ENCODE measurements at places on chromosomes 5 and 9. TPM values are rescaled to one million over a fixed set of nuclear protein-coding genes. Genes with fewer than 3 reads are reported as not detected.

Gene CTXN3
- polyA plus RNA-seq: not detected

DNA sequence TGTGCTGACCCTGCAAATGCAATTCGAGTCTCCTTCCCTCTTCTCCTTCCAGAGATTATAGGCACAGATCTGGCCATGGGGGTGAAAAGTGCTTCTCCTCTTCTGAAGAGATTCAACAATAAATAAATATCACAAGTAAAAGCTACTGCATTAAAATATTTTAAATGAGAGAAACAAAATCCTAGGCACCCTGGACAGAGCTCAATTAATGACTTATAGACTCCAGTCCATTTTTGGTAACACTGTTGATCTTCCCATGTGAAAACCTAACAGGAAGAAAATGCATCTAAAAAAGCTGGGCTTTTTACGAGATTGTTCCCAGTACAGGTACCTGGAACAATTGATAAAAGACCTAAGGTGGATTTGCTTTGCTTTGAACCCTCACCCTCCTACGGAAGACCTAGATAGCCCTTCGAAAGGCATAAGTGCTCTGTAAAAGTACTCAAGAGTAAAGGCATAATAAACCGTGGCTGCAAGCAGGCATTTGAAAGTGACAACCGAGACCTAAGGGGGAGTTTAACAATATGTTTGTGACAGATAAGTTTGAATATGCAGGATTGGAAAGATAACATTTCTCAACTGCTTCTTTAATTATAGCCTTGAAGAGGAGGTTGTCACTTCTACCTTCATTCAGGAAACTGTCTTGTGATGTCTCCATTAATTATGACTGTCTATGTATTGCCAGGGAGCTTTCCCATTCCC, 29.4 kb upstream of the MED10 start:
- DNase-seq: no peak

Gene LNPEP
- 3.2 TPM for polyA plus RNA-seq

DNA sequence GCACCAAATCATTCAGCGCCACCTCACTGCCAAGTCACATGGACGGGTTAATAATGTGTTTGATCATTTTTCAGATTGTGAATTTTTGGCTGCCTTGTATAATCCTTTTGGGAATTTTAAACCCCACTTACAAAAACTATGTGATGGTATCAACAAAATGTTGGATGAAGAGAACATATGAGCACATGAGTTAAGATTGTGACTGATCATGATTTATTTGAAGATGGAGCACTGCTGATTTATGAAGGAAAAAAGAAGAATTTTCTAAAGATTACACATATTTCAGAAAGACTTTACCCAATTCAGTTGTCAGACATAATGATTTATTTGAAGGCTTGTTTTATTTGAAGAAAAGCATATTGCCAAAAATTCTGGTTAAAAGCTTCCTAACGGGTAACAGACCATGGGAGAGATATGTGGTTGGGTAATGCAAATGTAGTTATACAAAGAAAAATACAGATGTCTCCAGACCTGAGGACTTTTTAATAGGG, 37.4 kb downstream of the TNFAIP8 start:
- DNase-seq: no peak

- no peak for DNase-seq
Measured at GRCh38 chr5:102324714-102325113, 28.6 kb upstream of the SLCO4C1 start.

DNA sequence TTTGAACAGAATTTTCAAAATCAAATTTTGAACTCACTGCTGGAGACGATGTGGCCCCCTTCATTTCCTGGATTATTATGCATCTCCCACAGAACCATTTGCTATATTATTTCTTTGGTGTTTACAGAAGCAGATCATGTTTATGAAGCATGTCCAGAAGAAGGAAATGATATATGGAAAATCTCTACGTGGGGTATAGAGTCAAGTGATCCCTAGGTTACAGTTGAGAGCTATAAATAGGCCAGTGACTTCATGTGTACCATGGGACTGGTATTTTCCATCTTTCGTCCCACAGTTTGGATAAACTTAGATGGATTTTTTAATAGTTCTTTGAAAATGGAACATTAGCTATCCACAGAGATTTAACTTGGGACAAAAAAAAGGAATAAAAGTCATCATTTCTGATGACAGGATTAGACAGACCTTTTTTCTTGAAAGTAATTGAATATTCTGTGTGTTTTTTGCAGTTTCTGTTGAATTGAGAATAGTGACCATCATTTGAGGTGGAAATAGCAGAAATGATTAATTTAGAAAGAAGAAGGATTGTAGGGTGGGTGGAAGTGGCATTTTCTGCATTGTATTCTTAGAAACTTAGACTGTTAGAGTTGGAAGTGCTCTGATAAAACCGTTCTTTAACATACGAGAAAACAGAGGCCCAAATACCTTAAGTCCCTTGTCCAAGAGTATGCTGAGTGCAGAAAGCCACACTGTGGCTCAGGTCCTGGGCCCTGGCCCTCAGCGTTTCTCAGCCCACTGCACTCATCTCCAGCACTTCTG, 136.4 kb downstream of the PIP5K1B start:
- DNase-seq: no peak

Gene IL33
- polyA plus RNA-seq: 32.2 TPM

DNA sequence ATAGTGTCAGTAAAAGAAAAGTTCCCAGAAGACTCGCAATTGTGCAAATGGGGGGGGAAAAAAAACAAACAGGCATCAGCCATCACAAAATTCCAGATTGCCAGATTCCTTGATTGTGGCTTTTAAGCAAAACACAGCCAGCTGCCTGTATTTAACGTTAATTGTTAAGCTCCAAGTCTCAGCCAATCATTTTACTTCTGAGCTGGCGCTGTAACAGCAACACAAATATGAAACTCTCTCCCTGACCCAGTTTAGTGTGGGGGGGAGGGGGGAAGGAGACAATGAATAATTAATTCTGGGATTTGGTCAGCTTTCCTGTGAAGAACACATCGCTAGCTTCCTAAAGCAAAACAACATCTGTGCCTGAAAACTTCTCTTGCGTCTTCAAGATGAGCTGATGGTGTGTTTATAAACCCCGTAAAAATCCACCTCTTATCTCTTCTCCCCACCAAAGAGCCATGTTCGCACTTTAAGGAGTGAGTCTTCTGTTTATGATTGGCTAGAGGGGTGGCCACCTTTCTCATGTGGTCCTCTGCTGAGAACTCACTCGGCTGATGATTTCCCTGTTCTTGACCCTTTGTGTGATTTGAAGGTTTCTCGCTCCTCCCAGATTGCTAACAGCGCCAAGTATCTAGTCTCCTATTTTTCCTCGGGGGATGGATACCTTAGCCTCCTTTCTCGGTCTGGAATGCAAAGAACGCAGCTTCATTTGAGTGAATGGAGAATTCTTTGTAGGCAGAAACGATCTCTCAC, 160.2 kb upstream of the DAPK1 start:
- DNase-seq: no peak

GRCh38 chr5:159645179-159645846, 271.0 kb upstream of the ADRA1B start:
- no peak for DNase-seq

Gene MYOT
- polyA plus RNA-seq: 2.9 TPM

Gene NMUR2
- polyA plus RNA-seq: 0.03 TPM

DNA sequence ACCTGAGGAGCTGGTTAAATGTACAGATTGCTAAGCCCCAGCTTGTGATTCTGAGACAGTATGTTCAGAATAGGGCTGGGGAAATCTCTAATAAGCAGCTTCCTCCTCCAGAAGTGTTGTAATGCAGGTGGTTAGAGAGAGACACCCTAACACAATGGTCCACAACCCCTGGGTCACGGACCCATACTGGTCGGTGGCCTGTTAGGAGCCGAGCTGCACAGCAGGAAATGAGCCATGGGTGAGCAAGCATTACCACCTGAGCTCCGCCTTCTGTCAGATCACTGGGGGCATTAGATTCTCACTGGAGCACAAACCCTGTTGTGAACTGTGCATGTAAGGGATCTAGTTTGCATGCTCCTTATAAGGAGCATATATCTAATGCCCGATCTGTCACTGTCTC, 61.8 kb downstream of the SLC36A1 start:
- no peak for DNase-seq

GRCh38 chr9:71897577-71897976, 13.4 kb downstream of the ABHD17B start:
- no peak for DNase-seq

GRCh38 chr9:137972355-137972987, 94.9 kb downstream of the CACNA1B start:
- DNase-seq: peak; percentile 4

- no peak for DNase-seq
Measured at GRCh38 chr5:133924221-133924920, 44.1 kb downstream of the C5orf15 start.

DNA sequence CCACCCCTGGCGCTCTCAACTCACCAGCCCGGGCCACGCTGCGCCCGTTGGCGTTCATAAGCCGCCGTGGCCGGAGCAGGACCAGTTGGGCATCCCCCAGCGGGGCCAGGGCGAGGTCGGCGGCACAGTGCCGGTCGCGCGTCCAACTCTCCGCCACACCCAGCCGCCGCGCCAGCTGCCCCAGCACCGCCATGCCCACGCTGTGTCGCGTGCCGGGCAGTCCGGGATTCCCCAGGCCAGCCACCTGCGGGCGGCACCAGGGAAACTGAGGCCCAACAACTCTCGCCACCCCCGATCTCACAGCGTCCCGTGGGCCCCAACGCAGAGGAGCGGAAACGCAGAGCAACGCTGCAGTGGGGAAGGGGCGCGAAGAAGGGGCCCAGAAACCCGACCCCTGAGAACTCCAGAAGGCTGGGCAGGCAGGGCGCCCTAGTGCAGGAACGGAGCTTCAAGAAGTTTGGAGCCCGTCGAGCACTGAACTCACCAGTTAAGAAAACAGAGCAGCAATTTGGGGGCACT, 453 bp downstream of the PTRH1 start:
- DNase-seq: no peak

GRCh38 chr5:113474100-113474728, 14.0 kb downstream of the MCC start:
- no peak for DNase-seq

Gene PRUNE2
- 63.2 TPM for polyA plus RNA-seq

GRCh38 chr5:74471875-74472274, 168.7 kb downstream of the ENC1 start:
- no peak for DNase-seq

Gene AK3
- 132 TPM for polyA plus RNA-seq

- peak; percentile 47 for DNase-seq
Measured at GRCh38 chr9:78601957-78602565, 305.1 kb downstream of the PSAT1 start.

GRCh38 chr5:18091142-18091541, 456.9 kb downstream of the TAF11L14 start:
- DNase-seq: no peak

- DNase-seq: no peak
Measured at GRCh38 chr5:156963125-156963524, at the start of gene TIMD4. Gene TIMD4 (minus strand): TSS chr5:156963226. CDS start chr5:156963198, 28 bp downstream.

DNA sequence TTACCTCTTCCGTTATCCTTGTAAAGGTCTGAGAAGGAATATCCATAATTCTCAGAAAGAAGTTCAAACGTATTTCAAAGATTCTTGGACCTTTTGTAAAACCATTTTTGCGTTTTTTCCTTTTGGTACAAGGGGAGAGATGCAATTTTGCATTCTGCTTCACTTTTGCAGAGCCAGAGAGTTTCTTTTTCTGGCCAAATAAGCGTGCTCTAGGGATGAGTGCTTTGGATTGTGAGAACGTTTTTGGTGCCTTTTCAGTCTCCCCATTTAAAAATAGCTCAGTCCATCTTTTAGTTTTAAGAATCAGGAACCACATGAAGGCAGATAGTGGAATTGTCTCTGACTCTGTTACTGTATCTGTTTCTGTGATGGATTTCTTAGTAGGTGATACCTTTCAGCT, 1.5 kb downstream of the ARHGAP26 start:
- no peak for DNase-seq

DNA sequence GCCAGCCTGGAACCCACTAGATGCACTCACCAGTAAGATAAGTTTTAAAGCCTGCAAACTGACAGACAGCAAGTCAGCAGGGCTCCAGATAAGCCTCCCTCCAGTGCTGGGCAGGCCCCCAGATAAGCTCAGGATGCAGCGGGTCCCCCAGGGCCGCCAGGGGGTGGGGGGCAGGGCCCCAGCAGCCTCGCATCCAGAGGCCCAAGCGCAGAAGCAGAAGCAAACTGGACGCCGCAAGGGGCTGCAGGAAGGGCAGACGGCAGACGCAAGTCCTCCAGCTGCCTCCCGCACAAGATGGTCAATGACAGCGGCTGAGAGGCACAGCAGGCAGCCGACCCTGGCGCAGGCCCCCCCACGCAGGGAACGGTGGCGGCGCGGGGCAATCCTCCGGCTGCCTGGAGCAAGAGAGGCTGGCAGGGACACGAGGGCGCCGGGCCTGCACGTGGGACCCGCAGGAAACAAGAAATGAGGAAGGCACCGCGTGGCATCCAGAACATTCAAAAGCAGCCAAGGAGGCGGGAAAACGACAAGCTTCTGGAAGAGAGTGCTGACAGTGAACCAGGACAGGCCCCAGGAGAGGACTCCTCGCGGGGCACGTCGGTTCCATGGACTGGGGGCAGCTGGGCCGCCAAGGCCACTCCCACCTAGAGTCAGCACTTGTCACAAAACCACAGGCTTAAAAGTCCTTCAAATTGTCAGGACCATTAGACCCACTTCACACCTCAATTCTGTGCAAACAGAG, 49.8 kb downstream of the ROR2 start:
- DNase-seq: no peak

DNA sequence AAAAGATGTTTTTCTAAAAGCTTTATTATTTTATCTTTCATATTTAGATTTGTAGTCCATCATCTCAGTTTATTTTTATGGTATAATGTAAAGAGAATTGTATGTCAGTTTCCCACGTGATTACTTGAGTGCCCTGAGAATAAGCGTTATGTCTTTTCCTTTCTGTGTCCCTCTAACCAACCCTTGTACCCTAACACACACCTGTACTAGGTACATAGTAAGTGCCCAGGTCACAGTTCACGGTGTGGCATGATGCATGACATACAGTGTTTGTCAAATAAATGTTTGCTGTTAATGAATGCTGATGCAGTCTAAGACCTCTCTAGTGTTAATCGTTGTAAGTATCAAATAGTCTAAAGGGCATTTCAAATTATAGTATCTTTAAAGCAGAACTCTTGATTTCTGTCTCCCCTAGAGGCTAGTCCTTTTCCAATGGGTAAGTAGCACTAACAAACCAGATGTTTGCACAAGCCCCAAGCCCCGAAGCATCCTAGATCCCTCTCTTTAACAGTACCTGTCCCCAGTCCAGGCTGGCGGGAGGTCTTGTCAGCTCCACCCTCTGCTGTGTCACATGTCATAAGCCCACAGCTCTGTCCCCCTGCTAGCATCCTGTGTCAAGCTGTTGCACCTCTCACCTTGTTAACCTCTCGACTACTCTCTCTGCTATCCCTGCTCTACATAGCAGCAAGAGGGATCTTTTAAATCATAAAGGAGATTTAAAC, 23.7 kb downstream of the NUP214 start:
- no peak for DNase-seq

Gene RLN2
- polyA plus RNA-seq: not detected

All from adrenal gland (tissue), 19 donors.